ENCODE measurements at places on chromosomes 4 and X.

- DNase-seq = no peak
These were observed 140.1 kb downstream of the BTC start for GRCh38 chr4:74654230-74654681.

GRCh38 chrX:115952417-115953092 is 218.0 kb upstream of the AGTR2 start:
- no peak for DNase-seq

DNA sequence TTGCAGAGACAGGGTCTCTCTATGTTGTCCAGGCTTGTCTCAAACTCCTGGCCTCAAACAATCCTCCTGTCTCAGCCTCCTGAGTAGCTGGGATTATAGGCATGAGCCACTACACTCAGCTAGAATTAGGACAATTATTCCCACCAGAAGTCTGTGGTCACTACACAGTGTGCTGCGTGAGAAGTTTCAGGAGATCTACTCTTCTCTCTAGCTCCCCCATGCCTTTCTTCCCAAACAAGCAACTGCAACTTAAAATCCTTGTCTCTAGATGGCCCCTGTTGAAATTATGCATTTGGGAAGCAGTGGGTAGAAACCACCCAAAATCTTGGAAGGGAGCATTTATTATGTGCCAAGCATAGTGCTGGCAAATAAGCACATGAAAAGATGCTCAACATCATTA is 21.1 kb upstream of the MAP7D3 start:
- no peak for DNase-seq

DNA sequence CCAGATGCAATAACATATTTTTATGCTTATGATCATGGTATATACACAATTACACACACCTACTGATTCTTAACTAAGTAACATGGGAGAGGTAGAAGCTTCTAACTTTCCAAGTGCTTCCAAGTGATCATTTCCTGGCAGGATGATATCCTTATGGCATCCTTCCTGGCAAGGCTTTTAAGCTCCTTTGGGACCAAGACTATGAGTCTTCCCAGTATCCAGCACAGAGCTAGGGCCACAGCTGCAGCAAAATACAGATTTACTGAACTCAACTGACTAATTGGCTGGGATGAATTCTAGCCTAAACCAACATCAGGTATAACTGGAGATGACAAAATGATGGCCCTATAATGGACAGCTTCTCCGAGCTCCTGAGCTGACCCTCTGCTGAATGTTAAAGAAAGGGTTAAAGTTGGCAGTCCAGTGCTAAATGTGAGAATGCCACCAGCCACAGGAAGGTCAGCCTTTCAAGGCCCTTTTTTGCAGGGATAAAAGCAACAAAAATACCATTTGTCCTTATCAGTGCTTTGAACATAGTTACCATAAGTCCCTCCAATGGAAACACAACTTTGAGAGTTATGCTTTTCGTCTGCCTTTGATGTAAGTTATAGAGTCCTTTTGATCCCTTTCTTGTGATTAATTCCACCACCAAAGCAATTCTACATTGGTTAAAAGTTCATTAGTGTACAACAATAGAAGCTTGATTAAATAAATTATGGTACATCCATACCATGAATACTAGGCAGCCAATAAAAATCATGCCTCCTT is 73.4 kb downstream of the MGST2 start:
- no peak for DNase-seq

GRCh38 chr4:92101737-92102172 is 202.0 kb upstream of the GRID2 start:
- no peak for DNase-seq

- no peak for DNase-seq
These were observed 58.5 kb downstream of the DIPK2B start for GRCh38 chrX:45142185-45142584.

DNA sequence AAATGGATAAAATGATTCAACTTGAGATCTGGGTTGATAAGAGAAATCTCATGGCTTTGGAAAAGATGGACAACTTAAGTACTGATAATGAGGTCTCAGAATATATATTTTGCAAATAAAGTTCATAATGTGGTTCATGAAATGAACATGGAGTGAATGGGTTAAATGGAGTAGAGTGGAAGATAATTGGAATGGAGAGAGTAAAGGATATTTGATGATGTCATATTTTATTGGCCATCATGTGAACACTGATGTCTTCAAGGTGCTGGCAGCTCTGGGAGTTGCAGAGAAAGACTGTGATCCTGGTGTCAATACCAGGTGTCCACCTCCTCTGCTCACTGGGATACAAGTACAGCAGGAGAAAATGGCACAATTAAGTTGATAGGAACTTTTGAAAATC is 133.9 kb upstream of the ZXDA start:
- DNase-seq = no peak

GRCh38 chr4:76363556-76364290 is 57.2 kb downstream of the STBD1 start:
- no peak for DNase-seq

- DNase-seq = no peak
These were observed 39.4 kb upstream of the AFAP1 start for GRCh38 chr4:7978907-7979651.

DNA sequence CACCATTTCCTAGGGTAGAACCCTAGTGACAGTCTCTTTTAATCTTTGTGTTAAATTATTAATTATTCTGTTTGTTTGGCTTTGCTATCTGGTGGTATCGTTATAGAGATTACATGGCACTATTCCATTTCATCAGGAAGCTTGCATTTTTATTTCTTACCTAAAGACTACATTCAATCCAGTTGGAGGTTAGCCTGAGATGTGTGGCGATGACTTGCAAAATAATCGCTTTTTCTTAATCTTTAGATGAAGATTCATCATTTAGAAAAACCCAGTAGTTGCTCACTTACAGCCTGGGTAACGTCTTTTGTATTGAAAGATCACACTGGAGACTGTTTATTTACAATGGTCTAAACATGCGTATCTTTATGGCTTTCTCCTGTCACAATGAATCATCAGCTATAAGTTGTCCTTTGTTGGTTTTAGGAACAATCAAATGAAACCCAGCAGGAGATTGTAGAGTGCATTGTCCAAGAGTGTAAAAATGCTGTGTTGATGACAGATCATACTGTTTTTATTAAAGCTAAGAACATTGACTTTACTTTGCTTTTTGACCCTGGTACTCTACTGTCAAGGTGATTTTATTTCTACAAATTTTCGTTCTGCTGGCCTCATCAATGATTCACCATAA is 281.7 kb upstream of the PITX2 start:
- no peak for DNase-seq

- DNase-seq = no peak
These were observed 35.8 kb downstream of the GPR82 start for GRCh38 chrX:41759817-41760216.

- DNase-seq = no peak
These were observed 18.2 kb downstream of the MRPL1 start for GRCh38 chr4:77880784-77881183.

DNA sequence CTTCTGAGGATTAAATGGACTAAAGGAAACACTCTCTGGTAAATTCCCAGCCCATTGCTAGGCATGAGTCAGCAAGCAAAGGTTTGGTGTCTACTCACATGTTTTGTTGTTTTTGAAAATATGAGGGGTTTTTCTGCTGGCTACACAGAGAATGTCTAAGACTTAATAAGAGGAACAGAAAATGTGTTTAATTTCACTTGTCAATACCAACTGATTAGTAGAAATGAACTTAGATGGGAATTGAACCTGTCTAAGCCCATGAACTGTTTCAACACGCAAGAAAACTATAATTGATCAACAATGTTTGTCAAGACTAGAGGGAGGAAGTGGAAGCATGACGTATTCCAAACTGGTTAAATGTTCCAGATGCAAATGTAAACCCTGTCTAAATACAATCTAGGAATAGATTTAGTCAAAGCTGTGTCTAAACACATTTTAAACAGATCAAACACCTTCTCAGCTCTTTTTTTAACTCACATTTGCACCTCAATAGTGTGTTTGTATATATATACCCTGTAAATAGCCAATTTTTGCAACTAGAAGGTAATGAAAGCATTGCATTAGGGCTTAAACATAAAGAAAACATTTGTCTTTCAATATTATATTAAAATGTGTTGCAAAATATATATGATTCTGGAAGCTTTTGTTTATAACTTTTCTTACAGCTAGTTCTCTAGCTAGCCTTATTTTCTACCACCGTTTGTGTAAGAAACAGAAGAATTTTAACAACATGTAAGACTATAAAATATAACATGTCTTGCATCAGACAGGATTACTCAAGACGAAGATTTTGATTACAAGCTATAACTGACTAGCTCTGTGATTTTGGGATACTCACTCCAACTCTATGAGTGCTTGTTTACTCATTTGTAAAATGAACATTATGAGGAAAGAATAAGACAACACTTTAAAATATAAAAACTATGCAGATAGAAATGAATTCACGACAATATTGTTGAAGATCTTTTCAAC is 607.8 kb downstream of the FSTL5 start:
- DNase-seq = no peak

GRCh38 chrX:66489339-66489738 is 149.5 kb downstream of the EDA2R start:
- DNase-seq = no peak

DNA sequence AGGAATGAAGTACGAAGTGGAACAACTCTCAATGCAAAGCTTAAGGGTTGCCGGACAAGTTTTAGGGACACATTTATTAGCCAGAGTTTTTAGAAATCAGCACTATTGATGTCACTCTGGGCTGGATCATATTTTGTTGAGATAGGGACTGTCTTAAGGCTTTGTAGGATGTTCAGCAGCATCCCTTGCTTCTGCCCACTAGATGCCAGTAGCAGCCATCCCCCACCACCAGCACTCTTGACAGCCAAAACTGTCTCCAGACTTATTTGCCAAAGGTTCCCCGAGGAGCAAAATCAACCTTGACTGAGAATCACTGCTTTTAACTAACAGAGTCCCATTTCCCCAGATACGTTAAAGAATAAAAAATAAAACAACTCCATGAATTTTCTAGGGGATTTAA is 1497.3 kb downstream of the STIM2 start:
- no peak for DNase-seq

DNA sequence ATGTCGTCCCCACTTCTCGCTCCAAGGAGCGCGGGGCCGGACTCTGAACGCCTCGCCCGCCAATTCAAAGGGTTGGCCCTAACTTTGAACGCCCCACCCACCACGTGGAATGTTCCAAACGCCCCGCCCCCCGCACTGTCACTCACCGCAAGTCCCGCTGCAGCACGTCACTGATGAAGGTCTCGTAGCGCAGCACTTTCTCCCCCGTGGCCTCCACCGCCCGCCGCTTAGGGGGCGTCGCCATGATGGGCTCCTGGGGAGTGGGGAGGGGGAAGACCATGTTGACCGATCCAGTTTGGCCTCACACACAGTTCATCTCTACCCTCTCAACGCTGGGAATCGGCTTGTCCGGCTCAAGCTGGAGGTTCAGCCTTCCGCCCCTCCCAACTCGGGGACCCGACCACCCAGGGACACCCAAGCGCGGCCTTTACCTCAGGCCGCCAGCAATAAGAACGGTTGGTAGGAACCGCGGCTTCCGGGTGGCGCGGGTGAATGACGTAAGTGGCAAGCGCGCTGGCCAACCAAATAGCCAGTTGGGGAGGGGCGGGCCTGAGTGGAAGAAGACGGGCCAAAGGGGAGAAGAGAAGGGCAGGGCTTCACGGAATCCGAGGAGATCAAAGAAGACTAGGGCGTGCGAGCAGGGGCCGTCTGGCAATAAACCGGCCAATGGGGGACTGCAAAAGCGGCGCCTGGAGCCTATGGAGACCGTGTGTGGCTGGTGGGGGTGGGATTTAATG is at the start of gene UXT:
Gene UXT, minus strand, starts transcription at position 497 of the 737 bp plus-strand sequence. Its CDS starts 253 bp downstream, at position 244.
- DNase-seq = peak; percentile 88

DNA sequence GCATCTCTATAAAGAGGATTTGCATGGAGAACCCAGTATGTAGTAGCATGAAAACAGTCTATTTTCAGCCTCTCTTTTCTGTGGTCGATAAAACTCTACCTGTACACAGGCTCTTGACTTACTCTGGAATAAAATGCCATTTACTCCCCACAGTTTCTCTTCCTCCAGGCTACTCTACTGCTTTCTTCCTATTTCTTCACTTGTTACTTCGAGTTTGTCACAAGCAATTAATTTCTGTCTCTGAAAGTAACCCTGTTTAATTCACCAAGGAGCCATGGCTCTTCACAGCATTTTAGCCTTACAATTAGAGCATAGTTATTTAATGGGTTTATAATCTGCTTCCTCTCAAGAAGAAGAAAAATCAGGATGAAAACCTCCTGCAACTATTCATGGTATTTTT is 472.9 kb upstream of the PRKX start:
- DNase-seq = no peak

GRCh38 chr4:167032871-167033270 is 201.4 kb downstream of the SPOCK3 start:
- DNase-seq = no peak

DNA sequence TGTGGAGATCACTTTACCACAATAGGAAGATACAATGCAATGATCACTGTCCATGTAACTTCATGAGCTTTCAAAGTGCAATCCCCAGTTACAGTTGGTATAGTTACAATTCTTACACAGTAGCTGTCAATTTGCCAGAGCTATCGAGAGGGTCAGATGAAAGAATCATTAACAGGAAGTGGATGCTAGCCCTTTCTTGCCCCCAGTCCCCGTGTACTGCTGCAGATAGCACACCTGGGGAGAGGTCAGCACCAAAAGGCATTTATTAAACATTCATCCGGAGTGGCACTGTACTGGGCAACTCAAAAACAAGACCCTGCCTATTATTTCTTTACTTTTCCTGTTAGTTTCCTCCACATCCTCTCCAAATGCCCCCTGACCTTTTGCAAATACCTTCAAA is 47.7 kb downstream of the SOD3 start:
- DNase-seq = no peak

- DNase-seq = no peak
These were observed 74.4 kb upstream of the DYNLT3 start for GRCh38 chrX:37921758-37922157.

DNA sequence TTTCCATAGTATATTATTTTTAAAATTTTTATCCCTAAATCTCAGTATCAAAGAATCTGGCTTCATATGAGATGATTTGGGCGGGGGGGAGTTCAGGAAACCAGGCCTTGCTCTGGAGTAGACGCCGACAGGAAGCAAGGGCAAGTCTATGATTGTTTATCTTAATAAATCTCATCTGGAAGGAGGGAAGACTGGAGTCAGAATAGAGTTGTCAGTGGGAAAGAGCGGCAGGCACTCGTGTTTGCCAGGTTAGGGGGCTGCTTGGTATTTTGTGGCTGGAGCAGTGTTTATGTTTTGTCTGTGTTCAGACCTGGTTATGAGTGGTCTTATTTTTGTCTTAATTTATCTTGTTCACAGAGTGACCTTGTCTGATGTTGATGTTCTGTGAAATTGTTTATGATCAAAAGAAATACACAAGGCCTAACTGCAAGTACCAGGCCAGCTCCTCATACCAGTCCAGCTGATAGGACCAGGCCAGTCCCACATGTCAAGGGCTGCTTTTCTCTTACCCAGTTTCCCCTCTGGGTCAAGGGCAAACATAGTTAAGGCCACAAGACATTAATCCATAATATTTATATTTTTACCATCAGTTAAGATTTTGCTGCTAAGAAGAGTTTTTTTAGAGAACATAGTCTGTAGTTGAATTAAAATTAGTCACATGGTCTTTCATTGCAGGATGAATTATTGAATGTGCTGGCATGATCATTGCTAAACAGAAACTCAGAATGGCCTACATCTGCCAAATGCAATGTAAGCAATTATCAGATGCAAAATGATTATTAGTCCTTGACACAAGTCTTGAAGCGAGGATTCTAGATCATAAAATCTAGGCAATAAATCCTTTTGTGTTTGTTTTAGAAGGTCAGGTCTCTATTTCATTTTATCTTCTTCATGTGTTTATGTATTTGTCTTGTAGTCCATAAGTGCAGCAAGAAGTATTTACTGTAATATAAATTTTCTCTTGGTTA is 176.5 kb downstream of the GASK1B start:
- no peak for DNase-seq

- DNase-seq = no peak
These were observed 9.6 kb upstream of the PRDM8 start for GRCh38 chr4:80187677-80188076.

Data from activated T-cell treated with anti-CD3 and anti-CD28 coated beads, Interleukin-2, amount 50 U/mL, for 4 hours (primary cell).